ENCODE measurements at places on chromosomes 5 and 9.

DNA sequence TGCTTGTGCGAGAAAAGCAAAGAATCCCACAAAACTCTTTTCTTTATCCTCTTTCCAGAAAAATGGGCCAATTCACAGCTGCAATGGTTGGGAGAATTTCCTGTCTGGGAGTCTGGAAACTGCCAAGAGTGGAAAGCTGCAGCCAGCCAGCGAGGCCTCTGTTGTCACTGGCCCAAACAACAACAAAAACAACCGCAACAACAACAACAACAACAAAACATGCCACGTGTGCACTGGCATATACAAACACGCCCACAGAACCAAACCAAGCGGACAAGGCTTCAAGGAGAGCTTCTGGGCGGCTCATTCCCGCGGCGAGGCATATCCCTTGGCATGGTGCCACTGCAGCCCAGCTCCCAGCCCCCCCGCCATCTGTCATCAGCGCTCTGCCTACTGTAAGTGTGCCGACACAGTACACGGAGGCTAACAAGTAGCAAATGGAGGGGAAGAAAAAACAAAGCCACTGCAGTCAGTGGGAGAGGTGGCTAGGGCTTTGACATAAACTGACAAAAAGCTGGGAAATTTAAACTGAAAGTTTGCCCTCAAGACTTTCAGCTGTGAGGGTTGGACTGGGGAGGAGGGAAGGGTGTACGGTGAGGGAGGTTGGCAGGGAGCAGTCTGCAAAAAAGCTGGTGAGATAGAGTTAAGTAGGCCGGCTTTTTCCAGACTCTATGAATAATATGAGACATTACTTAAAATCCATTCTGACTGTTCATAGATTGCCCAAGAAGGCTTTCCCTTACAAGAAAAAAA is 165.0 kb upstream of the ZNF462 start:
- DNase-seq, result no peak

DNA sequence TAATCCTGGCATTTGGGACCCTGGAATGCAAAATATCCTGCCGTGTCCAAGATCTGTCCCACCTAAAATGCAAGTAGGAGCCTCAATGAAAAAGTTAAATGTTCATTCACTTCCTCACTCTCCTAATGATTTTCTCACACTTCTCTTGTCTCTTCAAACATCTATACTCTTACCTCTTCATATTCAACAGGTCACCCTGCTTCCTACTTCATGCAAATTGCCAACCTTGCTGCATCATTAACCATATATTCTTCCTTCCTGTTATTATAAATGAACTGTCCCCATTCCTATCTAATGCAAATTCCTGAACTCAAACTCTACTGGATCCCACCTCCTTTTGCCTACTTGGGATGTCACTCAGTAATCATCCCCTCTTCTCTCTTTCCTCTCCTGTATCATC is 74.4 kb downstream of the STRBP start:
- DNase-seq, result no peak

DNA sequence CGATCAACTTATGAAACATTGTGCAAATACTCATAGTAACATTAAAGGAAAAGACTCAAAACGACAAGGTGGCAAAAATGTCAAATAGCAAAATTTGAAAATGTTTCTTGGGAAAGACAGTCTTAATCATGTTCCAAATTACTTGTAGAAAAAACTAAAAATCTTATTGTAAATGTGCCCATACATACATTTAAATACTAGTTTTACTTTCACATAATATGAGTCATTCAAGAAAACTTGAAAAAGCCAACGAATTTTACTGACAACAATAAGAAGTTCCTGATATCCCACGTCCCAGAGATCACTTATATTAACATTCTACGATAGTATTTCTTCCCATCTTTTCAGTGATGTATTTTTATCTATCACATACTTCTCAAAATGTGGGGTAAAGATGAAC is 13.7 kb downstream of the MLLT3 start:
- no peak for DNase-seq

DNA sequence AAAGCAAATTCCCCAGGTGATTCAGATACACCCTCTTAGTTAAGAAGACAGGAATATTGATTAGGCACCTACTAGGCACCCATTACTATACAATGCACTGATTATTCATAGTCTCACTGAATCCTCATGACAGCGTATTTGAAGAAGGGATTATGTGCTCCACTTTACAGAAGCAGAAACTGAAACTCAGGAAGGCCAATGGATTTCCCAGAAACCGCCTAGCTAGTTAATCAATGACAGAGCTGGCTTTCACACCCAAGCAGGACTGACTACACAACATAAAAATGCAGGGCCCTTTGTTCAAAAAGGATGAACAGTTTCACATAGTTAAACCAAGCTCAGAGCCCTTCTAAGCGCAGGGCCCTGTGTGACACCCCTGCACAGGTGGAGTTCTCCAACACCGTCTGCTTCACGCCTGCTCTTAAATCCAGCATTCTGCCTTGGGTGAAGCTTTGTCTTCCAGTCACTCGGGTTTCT is 117.3 kb downstream of the TTLL11 start:
- no peak for DNase-seq

DNA sequence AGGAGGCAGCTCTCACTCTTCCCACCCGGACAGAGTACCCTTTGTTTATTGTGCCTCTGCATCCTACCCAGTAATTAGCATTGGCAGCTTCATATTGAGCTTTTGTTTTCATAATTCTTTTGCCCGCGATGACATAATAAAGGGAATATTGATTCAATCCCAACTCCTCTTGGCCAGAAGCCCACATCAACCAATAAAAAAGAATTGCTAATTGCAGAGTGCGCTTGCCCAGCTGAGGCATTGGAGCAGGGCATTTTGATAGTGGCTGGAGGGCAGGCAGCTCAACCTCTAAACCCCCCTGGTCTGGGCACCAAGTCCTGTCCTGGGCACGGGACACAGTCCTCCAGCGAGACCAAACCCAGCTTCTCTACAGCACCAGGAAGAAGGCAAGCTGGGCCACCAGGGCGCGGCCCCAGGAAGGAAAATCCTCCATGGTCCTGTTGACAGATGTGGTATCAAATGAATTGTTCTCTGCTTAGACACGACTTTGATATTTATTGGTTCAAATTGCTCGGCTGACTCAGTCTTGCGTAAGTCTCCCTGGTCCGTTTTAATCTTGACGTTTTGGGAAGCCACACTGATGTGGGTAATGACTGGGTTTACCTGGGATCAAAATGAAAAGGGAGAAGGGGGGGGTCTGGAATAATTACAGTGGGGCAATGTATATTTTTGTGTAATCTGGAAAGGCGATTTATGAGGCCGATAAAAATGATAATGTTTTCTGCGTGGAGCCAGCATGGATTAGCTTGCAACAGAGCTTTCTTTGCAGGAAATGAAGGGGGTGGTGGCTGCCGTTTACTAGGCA is 220.7 kb upstream of the MSX2 start:
- DNase-seq, result no peak
